ENCODE measurements at places on chromosomes 2 and 18. TPM values are rescaled to one million over a fixed set of nuclear protein-coding genes. Genes with fewer than 3 reads are reported as not detected.
A peak's percentile ranks its signal among the peaks of the same experiment; 100 is the strongest.

DNA sequence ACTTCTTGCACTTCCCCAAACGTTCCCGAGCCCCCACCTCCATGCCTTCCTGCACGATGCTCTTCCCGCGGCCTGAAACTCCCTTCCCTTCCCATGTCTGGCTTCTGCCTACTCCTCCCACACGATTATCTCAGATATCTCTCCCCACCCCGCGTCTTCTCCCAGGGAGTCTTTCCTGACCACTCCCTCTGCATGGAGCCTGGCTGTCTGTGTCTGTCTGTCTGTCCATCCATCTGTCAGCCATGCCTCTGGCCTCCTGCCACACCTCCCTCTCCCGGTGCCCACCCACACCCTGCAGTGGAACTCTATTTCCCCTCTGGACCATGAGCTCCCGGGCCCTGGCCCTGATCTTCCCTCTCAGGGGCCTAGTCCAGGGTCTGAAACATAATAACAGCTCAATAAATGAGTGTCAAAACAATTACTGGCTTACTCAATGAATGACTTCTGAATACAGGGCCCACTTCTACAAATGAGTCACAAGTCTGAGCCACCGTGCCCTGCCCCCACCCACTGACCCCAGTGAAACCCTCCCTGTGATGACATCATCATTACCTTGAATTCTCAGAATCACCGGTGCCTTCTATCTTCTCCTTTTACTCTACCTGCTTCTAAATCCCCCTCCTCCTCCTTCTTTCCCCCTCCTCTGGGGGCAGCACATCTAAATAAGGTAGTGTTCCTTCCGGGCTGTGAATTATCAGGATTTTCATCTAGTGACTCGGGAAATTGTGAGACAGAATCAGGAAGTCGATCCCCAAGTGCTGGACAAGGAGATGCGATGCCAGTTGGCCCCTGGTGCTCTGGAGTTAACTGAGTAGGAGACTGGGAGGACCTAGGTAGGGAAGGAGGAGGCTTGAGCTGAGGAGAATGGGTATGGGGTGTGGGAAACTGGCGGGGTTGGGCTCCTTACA, 46.1 kb upstream of the PLB1 start:
- no peaks in the 10 kb centered on the region for H3K27me3 ChIP-seq
- no peaks in the 10 kb centered on the region for H3K36me3 ChIP-seq
- no peak for DNase-seq
- H3K27ac ChIP-seq = no peak overlapping the region

Gene INHA
- polyA plus RNA-seq = 265 TPM

DNA sequence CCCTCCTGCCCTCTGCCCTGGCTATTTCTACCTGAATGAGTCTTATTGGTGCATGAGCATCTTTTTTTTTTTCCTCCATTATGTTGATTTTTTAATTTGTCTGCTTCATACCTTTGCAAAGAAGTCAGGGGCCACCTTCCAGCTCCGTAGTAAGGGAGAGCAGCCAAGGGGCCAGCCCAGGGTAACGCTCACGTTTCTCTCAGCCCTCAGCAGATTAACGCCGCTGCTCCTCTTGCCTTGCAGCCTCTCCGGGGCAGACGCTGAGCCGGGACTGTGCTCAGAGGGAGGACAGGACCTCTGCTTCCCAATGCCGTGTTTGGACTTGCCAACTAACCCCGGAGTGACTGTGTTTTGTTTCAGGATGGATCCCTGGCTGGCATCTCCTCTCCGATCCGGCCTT, 241.7 kb downstream of the ATAD2B start:
- no peak overlapping the region for H3K4me3 ChIP-seq
- no peak overlapping the region for H3K27ac ChIP-seq
- H3K36me3 ChIP-seq = no peaks in the 10 kb centered on the region

DNA sequence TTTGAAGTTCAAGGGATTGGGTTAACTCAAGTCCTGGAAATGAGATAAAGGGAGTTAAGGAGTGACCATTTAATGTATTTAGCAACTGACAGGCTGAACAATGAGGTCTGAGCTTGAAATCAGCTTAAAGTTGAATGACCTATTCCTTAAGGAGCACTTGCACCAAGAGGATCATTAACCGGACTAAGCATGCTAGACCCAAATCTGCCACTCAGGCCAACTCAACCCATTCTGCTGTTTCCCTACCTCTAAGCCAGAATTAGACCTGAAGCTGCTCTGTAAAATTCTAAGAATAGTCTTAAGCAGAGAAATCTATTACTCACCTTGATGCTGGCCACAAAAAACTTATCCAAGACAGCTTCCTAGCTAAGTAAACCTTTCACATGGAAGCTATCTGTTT, 59.8 kb downstream of the SPRED2 start:
- no peak overlapping the region for H3K27ac ChIP-seq
- no peaks in the 10 kb centered on the region for H3K27me3 ChIP-seq
- DNase-seq = no peak
- H3K4me1 ChIP-seq = no peaks in the 10 kb centered on the region
- H3K36me3 ChIP-seq = no peaks in the 10 kb centered on the region
- no peak overlapping the region for H3K4me3 ChIP-seq

Gene CYTIP
- 3.9 TPM for polyA plus RNA-seq

- DNase-seq = no peak
- peaks cover 5% of the 10 kb centered on the region for H3K27me3 ChIP-seq
- no peaks in the 10 kb centered on the region for H3K36me3 ChIP-seq
- H3K4me3 ChIP-seq = no peak overlapping the region
- H3K27ac ChIP-seq = no peak overlapping the region
- peaks cover 17% of the 10 kb centered on the region for H3K4me1 ChIP-seq
Observed at GRCh38 chr2:44936715-44937687, 4.5 kb upstream of the SIX3 start.

DNA sequence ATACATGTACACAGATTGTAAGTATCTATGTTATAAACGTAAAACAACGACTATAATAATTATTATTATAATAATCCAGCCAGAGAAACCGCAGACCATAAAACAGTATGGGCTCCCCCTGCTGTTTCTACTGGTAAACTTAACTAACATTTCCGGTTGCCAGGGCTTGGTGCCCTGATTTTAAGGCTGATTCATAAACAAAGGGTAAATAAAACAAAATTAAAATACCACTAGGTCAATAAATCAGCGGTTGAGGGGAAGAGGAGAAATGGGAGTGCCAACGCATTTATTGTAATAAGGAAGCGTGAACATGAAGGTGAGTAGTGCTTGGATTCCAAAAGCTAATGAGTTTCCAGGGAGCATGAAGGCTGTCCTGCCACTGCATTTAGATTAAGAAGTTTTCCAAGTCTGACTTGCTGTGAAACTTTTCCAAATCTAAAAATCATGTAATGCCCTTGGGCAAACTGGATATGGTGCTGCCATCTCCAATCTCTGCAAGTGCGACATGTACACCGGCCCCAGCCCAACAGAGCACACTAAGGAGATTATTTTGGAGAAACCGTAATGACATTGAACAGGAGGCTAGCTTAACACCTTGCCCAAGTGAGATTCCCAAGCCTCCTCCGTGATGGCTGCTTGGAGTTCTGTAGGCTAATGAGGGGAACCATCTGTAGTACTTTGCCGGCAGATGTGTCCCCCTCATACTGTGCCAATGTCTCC, 50.7 kb upstream of the HNRNPA3 start:
- no peaks in the 10 kb centered on the region for H3K27me3 ChIP-seq
- H3K4me1 ChIP-seq = peaks cover 14% of the 10 kb centered on the region
- H3K4me3 ChIP-seq = no peak overlapping the region

Gene CYBRD1
- polyA plus RNA-seq = 60.1 TPM

GRCh38 chr2:4782647-4783046, 909.5 kb upstream of the SOX11 start:
- H3K4me3 ChIP-seq = no peak overlapping the region
- DNase-seq = no peak
- no peaks in the 10 kb centered on the region for H3K36me3 ChIP-seq
- H3K4me1 ChIP-seq = no peaks in the 10 kb centered on the region
- H3K27ac ChIP-seq = no peak overlapping the region

GRCh38 chr2:37709111-37709510, 37.7 kb upstream of the CDC42EP3 start:
- no peaks in the 10 kb centered on the region for H3K4me1 ChIP-seq
- H3K36me3 ChIP-seq = no peaks in the 10 kb centered on the region
- no peak overlapping the region for H3K4me3 ChIP-seq
- H3K27ac ChIP-seq = no peak overlapping the region

Gene ITPRIPL1
- 57.9 TPM for polyA plus RNA-seq

DNA sequence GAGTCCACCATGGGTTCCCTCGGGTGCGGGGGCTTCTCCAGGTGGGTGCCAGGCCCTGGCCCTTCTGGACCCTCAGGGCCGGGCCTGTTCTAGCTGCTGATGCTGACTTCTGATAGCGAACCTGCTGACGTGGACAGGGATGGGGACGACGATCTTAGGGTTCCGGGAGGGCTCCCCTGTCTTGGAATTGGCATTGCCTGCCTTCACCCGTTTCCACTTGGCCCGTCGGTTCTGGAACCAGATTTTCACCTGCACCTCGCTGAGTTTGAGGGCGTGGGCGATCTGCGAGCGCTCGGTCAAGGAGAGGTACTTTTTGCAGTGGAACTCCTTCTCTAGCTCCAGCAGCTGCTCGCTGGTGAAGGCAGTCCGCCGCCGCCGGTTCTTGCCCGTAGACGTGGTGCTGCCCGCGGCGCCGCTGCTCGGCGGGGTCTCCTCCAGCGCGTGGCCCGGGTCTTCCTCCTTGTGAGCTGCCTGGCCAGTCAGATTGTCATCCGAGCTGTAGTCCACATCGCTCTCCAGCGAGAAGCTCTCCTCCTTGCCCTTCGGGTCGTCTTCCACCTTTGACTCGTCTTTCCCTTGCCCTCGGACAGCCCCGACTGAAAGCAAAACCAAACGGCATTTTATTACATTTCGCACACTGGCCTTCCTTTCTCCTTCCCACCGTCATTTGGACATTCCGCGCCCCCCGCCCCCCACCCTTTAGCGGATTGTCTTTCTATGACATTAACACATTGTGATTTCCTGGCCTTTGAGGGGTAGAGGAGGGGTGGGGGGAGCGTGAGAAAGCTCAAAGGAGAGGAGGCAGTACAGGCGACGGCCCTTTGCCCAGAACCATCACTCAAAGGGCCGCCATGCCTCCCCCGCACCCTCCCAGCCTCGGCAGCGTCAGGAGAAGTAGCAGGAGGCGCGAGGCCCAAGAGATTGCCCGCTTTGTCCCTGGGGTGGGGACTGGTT, 2.1 kb downstream of the GBX2 start:
- peak; percentile 33 for DNase-seq
- no peaks in the 10 kb centered on the region for H3K27me3 ChIP-seq
- H3K4me3 ChIP-seq = no peak overlapping the region
- H3K36me3 ChIP-seq = no peaks in the 10 kb centered on the region
- H3K4me1 ChIP-seq = peaks cover 15% of the 10 kb centered on the region
- no peak overlapping the region for H3K27ac ChIP-seq

DNA sequence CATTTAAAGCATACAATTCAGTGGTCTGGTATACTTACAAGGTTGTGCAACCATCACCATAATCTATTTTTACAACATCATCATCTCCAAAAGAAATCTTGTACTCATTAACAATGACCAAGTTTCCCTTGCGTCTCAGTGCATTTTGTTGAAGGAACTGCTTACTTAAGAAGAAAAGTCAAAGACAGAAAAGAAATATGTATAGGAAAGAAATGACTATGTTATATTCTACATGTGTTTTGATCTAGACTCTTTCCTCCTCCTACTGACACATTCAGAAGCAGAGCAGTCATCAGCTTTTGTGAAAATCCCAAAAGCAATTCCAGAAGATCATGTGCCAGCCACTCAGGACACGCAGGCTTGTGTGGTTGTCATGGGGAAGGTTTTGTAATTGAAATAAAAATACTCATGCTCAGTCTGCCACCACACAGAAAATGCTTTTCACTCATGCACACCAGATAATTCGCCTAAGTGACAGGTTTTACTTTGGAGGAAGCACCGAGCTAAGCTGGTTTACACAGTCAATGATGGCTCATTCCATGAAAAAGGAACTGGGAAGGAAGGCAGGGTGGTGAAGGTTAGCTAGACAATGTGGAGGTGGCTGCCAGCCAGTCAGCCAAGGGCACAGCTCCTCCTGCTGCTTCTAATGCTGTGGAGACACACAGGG, 158.5 kb upstream of the REV1 start:
- no peaks in the 10 kb centered on the region for H3K4me1 ChIP-seq
- H3K27me3 ChIP-seq = no peaks in the 10 kb centered on the region
- no peak overlapping the region for H3K27ac ChIP-seq

Gene ALLC
- 35.1 TPM for polyA plus RNA-seq

Gene GPR39
- 19.5 TPM for polyA plus RNA-seq

Gene REEP1
- 112 TPM for polyA plus RNA-seq

Gene MAB21L4
- 1.1 TPM for polyA plus RNA-seq

DNA sequence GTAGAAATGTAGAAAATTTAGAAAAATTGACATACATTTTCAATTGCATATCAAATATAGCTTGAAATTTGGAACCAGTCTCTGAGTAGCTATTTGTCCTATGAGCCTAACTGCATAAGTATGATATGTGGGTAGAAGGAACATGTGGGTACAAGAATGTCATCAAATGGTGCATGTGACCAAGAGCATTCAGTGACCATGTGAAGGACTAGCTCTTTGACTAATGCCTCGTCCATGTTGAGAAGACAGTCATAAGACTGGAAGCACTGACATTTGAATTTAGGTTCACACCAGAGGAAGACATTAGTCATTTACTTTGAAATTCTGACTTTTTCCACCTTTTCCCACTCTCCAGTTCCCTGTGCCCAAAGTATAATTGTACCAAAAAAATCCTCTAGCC, 12.6 kb downstream of the MRPL44 start:
- no peak for DNase-seq
- H3K27ac ChIP-seq = no peak overlapping the region
- H3K4me1 ChIP-seq = peaks cover 5% of the 10 kb centered on the region
- no peaks in the 10 kb centered on the region for H3K27me3 ChIP-seq
- H3K4me3 ChIP-seq = no peak overlapping the region

Gene TRIM54
- polyA plus RNA-seq = 28.3 TPM

- no peaks in the 10 kb centered on the region for H3K27me3 ChIP-seq
- no peaks in the 10 kb centered on the region for H3K36me3 ChIP-seq
- H3K4me3 ChIP-seq = no peak overlapping the region
- DNase-seq = no peak
- H3K27ac ChIP-seq = no peak overlapping the region
- peaks cover 5% of the 10 kb centered on the region for H3K4me1 ChIP-seq
Observed at GRCh38 chr2:241258505-241259280, 56.8 kb downstream of the HDLBP start.

DNA sequence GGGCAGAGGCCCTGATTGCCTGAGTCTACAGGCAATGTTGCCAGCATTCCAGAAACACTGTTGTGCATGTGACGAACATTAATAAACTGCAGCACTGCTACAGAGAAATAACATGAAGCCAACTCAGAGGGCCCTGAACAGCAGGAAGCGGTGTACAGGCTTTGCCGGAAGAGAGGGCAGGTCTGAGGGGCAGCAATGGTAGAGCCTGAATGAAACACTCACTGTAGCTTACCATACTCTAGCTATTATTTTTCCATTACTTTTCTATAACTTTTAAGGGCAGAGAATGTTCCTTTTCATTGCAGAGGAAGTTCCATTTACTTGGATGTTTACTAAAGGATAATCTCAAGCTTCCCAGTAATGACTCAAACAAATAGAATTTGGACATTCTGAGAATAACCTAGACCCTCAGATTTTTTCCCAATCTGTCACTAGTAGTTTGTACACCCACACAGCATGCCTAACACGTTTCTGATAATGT, 150.4 kb downstream of the MTX2 start:
- no peak overlapping the region for H3K27ac ChIP-seq
- H3K27me3 ChIP-seq = no peaks in the 10 kb centered on the region
- H3K4me1 ChIP-seq = no peaks in the 10 kb centered on the region
- DNase-seq = no peak

GRCh38 chr2:120026890-120027289, 14.0 kb downstream of the EPB41L5 start:
- no peaks in the 10 kb centered on the region for H3K4me1 ChIP-seq
- no peaks in the 10 kb centered on the region for H3K27me3 ChIP-seq
- no peak overlapping the region for H3K27ac ChIP-seq
- DNase-seq = no peak

Gene C1QL2
- polyA plus RNA-seq = not detected

Data from testis (tissue), 5 donors.